ENCODE measurements at places on chromosomes 1 and 21.

DNA sequence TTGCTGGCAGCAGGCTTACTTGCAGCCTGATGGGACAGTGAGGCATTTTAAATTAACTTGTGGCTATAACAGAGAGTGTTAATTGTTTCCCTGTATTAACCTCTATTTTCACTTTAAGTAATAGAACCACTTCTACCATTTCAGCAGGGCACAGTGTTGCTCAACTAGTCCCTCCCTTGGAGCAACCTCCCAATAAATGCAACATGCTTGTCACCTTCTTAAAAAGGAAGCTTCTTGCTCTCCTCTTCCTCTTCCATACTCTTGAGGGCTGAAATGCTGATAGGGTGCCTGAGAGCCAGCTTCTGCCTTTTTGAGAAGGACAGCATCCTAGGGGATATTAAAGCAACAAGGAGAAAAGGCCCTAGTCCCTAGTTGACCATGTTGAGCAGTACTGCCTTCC, 52.1 kb downstream of the C4BPA start:
- DNase-seq: no peak

DNA sequence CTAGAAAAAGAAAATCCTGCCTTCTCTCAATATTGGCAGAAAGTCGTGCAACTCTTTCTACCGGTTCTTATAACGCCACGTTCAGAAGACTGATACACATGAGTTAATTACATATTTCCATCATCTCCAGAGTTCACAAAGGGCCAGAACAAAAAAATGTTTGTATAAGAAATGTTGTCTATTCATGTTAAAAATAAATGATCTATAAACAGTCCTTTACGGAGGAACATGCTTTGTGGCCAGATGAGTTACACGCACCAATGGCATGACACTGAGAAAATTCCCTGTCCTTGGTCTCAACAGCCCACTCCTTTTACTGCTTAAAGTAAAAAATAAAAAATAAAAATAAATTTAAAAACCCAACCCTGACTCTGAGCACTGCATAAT, 29.5 kb downstream of the C2CD2 start:
- no peak for DNase-seq

DNA sequence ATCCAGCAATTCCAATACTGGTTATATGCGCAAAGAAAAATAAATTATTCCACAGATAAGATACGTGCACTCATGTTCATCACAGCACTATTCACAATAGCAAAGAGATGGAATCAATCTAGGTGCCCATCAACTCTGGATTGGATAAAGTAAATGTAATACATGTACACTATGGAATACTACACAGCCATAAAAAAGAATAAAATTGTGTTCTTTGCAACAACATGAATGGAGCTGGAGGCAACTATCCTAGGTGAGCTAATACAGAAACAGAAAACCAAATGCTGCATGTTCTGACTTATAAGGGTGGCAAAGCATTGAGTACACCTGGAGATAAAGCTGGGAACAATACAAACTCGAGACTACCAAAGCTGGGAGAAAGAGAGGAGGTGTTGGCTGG, 787.3 kb downstream of the KCNT2 start:
- no peak for DNase-seq

DNA sequence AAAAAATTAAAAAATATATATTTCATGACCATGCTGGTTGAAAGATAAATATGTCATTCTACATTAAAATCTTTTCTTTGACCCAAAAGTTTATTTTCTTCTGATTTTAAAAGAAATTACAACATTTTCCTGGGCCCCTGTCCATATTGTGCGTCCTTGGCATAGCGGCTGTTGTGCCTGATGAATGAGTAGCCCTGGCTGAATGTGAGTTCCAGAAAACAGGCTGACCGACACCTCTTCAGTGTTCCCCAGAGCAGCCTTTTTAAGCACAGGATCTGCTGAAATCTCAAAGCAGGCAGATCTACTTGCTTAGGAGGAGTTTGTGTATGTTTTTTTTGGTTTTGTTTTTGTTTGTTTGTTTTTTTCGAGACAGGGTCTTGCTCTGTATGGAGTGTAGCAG, 19.7 kb downstream of the KIAA1614 start:
- DNase-seq: no peak

DNA sequence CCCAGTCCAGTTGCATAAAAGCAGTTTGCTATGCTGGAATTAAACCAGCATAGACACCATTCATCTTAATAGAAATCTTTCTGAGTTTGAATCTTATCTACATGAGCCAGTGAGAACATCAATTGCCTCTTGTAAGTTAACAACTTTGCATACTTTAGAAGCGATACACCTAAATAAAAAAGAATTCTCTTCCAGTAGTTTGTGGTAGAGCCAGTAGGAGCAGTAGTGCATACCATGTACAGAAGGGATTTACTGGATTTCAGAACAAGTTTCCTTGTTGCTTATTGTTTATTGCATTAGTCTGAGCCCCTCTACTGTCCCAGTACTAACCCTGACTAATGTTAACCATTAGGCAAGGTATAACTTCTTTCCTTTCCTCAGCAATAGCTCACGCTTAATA, 313.1 kb downstream of the TGFB2 start:
- no peak for DNase-seq

GRCh38 chr1:74686928-74687327, 13.3 kb upstream of the ERICH3 start:
- no peak for DNase-seq

- DNase-seq: no peak
These were observed 589.7 kb downstream of the DPYD start for GRCh38 chr1:97331165-97331564.

- DNase-seq: peak; percentile 11
These were observed at the start of gene RALGPS2 for GRCh38 chr1:178724728-178725465. RALGPS2 (plus strand) TSS chr1:178725244; CDS start chr1:178776765, 51,521 bp downstream.

GRCh38 chr1:7407980-7408770, 362.9 kb upstream of the VAMP3 start:
- no peak for DNase-seq

GRCh38 chr1:185046668-185047067, 1.3 kb downstream of the RNF2 start:
- no peak for DNase-seq

DNA sequence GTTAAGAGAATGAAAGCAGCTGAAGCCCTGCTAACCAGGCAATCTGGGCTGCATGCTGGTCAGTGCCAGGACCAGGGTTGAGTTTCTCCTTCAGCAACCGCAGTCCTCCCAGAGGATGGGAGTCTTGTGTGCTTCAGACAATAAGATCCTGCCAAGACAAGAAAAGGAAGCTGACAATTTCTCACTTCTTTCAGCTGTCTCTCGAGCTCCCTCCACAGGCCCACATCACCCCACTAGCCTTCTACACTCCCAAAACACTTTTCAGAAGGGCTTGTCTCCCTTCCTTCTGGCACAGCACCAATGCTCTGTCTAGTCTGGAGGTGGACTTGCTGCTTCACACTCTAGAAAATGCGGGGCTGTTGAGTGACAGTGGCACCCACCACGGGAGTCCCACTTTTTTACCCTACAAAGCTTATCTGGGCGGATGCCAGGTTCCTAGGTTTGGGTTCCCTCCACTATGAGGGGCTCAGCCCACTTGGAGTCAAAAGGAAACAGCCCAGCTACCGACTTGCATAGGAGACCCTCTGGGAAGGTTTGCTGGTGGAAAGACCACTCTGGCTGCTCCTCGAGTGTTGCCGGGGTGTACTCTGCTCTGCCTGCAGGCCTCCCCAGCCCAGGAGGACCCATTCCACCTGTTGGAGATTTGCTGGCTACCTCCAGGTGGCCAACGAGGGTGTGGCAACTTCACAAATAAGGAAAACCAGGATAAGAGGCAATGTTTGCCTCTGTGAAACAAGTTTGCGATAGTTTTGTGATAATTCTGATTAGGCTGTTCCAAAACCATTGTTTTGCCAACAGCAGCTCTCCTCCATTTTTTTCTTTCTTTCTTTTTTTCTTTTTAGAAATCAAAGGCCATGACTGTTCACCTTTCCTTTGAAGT, 68.9 kb downstream of the TENT5C start:
- no peak for DNase-seq

- no peak for DNase-seq
These were observed 114.5 kb upstream of the SOD1 start for GRCh38 chr21:31545036-31545435.

DNA sequence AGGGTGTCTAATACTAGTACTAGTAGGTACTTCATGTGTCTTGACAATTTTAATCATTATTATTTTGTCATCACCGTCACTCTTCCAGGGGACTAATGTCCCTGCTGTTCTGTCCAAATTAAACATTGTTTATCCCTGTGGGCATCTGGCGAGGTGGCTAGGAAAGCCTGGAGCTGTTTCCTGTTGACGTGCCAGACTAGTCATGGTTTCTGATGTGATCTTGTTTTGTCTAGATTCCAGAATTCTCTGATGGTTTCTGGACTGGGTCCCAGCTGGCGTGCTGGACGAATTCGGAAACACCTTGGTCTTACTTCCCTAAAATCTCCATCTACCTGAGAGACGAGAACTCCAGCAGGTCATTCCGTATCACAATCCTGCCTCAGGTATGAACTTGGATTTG, 66.1 kb upstream of the FAM3B start:
- DNase-seq: no peak

- no peak for DNase-seq
These were observed 12.2 kb downstream of the RHBDL2 start for GRCh38 chr1:38929476-38929875.

DNA sequence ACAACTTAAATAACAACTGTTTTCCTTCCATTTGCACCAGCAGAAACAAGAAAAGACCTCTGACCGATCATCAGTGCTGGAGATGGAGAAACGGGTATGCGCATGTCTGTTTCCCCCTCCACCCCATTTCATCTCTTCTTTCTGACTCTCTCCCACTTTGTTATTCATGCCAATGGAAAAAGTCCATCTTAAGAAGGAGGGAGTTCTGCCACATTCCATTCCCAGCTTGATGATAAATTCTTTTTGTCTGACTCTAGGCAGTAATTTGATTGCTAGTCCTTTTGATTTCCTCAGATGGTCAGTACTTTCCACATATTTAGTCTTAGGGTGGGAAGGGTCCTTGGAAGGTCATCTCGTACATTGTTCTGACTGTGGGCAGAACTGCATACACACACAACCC, 142.5 kb downstream of the SYT2 start:
- no peak for DNase-seq

GRCh38 chr1:68936530-68936929, 439.6 kb upstream of the DEPDC1 start:
- DNase-seq: no peak

DNA sequence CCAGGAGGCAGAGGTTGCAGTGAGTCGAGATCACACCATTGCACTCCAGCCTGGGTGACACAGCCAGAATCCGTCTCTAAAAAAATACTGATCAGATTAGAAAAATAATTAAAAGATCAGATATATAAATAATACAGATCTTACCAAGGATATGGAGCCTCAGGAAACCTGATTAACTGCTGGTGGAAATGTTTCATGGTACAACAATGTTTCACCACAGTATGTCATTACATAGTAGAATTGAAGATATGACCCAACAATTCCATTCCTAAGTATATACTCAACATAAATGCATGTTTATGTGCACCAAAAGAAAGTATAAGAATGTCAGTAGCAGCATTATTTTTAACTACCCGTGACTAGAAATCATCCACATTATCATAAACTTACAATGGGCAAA, 41.7 kb downstream of the CD53 start:
- DNase-seq: no peak

- no peak for DNase-seq
These were observed 96.4 kb upstream of the RGS4 start for GRCh38 chr1:162972773-162973172.

- peak; percentile 40 for DNase-seq
These were observed 46.1 kb upstream of the RBM34 start for GRCh38 chr1:235207209-235207565.

DNA sequence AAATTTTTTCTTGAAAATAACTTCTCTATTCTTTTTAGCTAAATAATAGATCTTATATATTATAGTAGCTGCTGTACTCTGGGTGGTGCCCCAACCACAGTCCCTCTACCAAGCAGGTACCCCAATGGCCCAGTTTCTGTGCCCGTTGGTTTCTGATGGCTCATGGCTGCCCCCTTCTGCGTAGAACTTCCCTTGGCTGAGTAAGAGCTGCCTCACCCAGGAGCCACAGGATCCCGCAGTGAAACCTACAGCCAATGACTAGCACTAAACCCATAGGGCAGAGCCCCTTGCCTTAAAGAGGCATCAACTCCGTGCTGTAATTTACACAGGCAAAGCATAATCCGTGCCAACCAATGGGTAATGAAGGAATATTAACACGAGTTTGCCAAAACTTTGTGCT, 247.5 kb downstream of the USH2A start:
- DNase-seq: no peak

GRCh38 chr1:41455479-41456332, 28.8 kb downstream of the EDN2 start:
- DNase-seq: no peak

DNA sequence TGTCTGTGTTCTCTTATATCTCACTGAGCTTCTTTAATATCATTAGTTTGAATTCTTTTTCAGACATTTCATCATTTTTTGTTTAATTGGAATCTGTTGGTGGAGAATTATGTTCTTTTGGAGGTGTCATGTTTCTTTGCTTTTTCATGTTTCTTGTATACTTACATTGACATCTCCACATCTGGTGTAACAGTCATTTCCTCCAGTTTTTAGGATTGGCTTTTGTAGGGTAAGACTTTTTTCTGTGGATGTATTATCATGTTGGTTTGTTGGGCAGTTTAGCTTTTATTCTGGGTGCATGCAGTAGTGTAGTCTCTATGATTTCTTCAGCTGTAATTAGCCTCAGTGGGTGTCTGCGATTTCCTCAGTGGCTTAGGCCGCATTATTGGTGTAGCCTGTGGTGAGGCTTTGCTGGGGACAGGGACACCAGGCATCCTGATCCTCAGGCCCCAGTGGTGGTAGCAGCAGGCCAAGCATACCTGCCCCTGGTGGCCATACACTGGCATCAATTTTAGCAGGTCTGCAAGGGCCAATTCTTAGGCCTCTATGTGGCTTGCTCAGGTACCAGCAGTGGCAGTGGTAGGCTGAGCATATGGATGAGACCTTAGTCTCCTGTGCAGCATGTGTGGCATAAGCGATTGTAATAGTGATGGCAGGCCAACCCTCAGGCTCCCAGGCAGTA, 77.6 kb upstream of the SAMD13 start:
- no peak for DNase-seq

DNA sequence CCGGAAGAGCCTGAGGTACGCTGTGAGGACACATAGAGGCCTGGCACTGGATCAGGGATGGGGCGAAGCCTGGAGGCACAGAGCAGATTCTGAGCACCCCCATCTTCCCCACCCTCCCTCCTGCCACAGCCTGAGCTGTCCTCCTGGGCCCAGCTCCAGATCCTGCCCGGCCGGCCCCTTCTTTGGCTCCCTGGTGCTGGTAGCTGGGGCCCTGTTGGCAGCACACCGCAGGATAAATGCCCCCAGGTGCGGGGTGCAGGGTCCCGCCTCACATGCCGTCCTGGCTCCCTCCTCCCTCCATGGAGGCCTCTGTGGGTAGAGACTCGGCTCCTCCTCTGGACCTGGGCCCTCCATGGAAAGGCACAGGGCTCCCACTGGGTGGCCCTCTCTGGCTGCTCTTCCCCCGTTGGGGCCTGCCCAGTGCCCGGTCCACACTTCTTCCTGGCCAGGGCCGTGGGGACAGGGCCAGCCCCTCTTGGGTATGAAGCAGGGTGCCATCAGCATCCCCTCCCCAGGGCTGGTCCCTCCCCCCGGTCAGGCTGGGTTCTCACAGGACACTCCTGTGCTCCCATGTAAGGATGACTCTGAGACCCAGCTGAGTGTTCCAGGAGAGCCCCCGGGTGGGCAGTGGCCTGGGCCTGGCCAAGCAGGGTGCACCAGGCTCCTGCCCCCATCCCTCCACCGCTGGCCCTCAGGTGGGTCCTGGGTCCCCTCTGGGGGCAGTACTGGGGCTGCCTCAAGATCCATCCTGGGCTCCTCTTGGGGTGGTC, 1.1 kb upstream of the OBSCN start:
- no peak for DNase-seq

All from stimulated activated CD4-positive, alpha-beta T cell treated with anti-CD3 and anti-CD28 coated beads, Interleukin-12 subunit alpha, Interleukin-12 subunit beta, amount 100 ng/mL, for 48 hours (primary cell).